Lower lobe of right lung (tissue), 2 donors: ENCODE measurements at places on chromosomes 1 and 21. TPM values are rescaled to one million over a fixed set of nuclear protein-coding genes. Genes with fewer than 3 reads are reported as not detected.

Gene PRAMEF27
- total RNA-seq = not detected

Gene FAM72B
- 0.83 TPM for total RNA-seq

Gene GPR37L1
- total RNA-seq = 0.06 TPM

Gene SLC45A3
- 6.8 TPM for total RNA-seq

Gene S100A2
- 3.8 TPM for total RNA-seq

Gene CELA2A
- total RNA-seq = not detected

Gene AMY1B
- 5.8 TPM for total RNA-seq

Gene SPRR5
- total RNA-seq = not detected

Gene ITLN2
- 30.7 TPM for total RNA-seq

Gene SMCP
- not detected for total RNA-seq

Gene TNFSF18
- total RNA-seq = 0.24 TPM

Gene RAB7B
- 9.1 TPM for total RNA-seq

Gene CD101
- total RNA-seq = 105 TPM
